GM18507 (cell line): ENCODE measurements at places on chromosomes 7 and 10.

GRCh38 chr10:17758896-17759295, 6.9 kb downstream of the TMEM236 start:
- no peak for DNase-seq

DNA sequence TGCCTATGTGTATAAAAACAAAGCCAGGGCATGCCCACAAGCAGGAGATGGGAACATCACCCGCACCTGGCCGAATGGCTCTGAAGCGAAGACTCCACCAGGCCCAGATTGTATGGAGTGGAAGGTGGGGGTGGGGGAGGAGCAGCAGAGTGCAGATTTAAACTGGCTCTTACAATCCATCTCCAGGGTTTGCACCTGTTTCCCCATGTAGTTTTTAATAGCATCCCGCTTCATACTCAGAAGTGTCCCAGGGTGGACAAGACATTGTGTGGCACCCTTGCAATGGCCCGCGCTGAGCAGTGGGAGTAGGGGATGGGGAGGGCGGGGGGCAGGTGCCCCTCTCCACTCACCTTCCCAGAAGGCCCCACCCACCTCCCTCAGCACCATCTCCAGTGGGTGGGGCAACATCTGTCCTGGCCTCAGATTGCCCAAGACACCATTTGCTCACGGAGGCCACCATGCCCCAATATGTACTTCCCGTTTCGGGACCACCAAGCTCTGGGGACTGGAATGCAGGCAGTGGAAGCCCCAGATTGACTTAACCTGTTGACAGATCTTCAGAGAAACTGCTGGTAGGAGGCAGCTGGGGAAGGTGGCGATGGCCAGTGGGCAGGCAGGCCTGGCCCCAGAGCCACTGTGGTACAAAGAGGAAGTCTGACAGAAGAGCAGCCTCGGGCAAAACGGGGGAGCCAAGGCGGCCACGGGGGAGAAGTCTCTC, 23.0 kb downstream of the VSIR start:
- no peak for DNase-seq

- DNase-seq, result no peak
Observed at GRCh38 chr7:141600168-141601006, 49.2 kb downstream of the AGK start.

DNA sequence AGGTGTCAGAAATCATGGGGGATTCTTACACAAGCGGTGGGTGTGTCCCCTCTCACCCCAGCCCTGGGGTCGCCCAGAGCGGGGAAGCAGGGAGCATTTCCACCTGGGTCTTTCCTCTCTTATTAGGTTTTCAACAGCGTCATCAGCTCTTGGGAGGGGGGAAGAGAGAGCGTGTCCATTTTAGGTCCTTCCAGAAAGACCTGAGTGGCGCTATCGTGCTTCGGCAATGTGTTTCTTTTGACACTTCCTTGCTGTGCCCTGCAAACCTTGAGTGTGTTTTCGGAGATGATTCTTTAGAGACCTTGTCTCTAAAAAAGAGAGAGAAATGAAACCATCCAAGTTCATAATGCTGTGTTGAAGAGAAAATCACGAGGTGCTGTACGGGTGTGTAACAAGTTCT, 86.9 kb upstream of the PITRM1 start:
- no peak for DNase-seq

GRCh38 chr7:43204081-43204480, 91.6 kb downstream of the HECW1 start:
- DNase-seq, result no peak

DNA sequence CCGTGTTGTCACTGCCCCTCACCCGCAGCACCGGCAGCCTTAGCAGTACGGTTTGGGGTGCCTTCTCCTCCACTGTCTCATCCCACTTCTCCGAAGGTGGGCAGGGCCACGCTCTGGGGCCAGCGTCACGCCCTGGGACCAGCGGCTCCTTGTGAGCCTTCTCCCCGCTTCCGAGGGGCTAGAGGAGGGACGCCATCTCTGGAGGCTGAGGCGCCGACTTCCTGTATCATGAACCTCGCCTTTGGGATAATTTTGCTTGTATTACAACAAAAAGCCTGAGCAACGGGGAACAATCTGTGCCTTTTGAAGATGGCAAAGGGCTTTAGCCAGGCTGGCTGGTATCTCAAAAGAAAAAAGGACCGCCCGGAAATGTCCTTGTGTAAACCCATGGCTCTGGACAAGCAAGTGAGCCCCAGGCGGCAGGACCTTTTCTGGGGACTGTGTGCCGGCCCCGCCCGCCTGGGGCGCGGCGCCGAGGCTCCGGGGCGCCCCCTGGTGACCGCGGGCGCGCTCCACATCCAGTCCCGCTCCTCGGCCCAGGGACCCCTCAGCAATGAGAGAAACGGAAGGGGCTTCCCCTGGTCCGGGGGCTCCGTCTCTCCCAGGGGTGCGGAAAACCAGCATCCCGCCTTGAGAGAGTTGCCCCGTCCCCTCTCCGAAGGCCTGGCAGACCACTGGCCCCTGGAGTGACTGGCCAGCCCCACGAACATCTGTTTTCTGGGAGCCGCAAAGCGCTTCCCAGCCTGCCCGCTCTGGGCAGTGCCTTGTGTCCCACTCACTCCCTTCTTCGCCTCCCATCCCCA, 3.8 kb downstream of the DEPP1 start:
- peak; percentile 62 for DNase-seq

- no peak for DNase-seq
Observed at GRCh38 chr7:12567015-12567414, 3.5 kb upstream of the SCIN start.

- DNase-seq, result no peak
Observed at GRCh38 chr7:142703655-142704305, 45.5 kb upstream of the PRSS1 start.

GRCh38 chr7:46764100-46764936, 817.6 kb downstream of the TNS3 start:
- no peak for DNase-seq
